ENCODE measurements at places on chromosomes 12 and 14. TPM values are rescaled to one million over a fixed set of nuclear protein-coding genes. Genes with fewer than 3 reads are reported as not detected.

KRT83 gene
- not detected for total RNA-seq

TNS2 gene
- total RNA-seq: 186 TPM

GRCh38 chr12:116735951-116736599, 1.8 kb downstream of the SPRING1 start:
- peak overlapping the region; percentile 91 for H3K27ac ChIP-seq
- H3K4me1 ChIP-seq: peaks cover 17% of the 10 kb centered on the region
- no peaks in the 10 kb centered on the region for H3K27me3 ChIP-seq
- DNase-seq: no peak
- peak overlapping the region; percentile 93 for H3K4me3 ChIP-seq

GRCh38 chr12:21675641-21676040, 18.0 kb upstream of the LDHB start:
- H3K36me3 ChIP-seq: no peaks in the 10 kb centered on the region
- no peaks in the 10 kb centered on the region for H3K27me3 ChIP-seq
- H3K4me1 ChIP-seq: peaks cover 8% of the 10 kb centered on the region
- DNase-seq: no peak
- H3K4me3 ChIP-seq: no peak overlapping the region

DNA sequence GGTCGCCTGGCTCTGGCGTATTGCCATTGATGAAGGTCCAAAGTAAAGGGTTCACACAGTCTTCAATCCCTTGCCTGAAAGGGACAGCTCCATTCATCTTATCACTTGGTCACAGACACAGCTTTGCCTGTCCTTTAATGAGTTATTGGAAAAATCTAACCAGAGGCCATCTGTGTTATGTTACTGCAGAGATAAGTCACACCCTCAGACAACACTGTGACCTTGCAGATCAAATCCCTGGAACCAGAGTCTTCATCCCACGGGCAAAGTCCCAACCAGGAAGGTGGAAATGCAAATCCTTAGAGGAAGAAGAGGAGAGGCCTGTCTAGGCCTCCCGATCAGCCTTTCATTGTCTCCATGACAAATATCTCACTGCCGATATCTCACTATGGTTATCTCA, 68.3 kb upstream of the SCN8A start:
- no peaks in the 10 kb centered on the region for H3K27me3 ChIP-seq
- H3K4me3 ChIP-seq: no peak overlapping the region
- no peak overlapping the region for H3K27ac ChIP-seq
- no peaks in the 10 kb centered on the region for H3K4me1 ChIP-seq
- DNase-seq: no peak
- no peaks in the 10 kb centered on the region for H3K36me3 ChIP-seq

Data from spleen (tissue), 13 donors.